ENCODE measurements at places on chromosomes 7 and 10.

DNA sequence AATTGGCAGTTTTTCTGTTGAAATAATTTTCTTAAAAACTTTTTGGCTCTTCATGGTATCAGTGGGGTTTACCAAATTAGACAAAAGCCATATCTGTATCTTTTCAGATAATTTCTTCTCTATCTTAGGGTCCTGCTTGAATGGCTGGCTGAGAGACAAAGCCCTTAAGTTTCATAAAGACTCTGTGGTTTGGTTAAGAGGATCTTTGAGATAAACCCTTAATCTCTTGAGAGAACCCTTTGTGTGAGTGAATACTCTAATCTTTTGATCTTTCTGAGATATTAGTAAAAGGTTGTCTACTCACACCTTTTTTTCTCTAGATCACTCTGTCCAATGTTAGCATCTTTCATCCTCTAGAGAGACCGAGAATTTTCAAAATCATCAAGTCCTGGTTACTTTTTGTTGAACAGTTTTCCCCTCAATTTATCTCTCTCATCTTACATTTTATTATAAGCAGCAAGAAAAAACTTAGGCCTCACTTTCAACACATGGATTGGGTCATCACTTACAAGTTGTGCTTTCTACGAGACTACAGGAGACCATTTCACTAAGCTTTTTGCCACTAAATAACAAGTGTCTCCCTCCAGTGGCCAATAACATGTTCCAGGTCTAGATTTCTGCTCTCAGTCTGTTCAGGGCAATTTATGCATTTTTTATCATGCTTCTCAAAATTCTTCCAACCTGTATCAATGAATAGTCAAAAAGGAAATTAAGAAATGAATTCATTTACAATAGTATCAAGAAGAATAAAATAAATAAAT, 28.4 kb downstream of the DNAJC9 start:
- no peak for DNase-seq

DNA sequence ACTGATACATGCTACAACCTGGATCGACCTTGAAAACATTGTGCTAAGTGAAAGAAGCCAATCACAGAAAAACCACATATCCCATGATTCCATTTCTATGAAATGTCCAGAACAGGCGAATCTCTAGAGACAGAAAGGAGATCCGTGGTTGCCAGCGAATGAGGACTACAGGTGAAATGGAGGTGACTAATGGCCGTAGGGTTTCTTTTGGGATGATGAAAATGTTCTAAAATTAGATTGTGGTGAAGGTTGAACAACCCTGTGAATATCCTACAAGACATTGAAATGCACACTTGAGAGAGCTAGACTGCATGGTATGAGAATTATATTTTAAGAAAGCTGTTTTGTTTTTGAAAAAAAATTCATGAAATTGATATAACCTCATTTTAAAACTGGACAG, 188.5 kb upstream of the PLXNA4 start:
- no peak for DNase-seq

GRCh38 chr10:36164556-36165504, 522.7 kb upstream of the FZD8 start:
- DNase-seq, result no peak

DNA sequence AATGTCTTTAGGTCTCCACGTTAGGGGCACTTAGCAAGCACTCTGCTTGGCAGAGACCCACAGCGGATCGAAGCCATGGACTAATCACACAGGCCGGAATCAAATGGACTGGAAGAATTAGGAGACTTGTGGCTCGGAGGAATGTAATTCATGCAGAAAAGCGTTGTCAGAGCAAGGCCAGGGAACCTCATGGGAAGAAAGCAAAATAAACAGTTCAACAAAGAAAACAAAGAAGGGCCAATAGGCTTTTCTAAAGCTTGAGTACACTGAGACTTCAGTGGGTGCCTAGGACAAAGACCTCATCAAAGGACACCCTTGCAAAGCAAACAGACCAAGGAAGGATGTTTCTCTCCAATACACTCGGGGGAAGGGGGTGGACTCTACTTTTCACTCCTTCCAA, 171.1 kb downstream of the GLI3 start:
- DNase-seq, result no peak

- no peak for DNase-seq
Measured at GRCh38 chr7:117347480-117347879, 24.6 kb upstream of the WNT2 start.

GRCh38 chr7:123819001-123819400, 26.0 kb upstream of the HYAL4 start:
- DNase-seq, result no peak

DNA sequence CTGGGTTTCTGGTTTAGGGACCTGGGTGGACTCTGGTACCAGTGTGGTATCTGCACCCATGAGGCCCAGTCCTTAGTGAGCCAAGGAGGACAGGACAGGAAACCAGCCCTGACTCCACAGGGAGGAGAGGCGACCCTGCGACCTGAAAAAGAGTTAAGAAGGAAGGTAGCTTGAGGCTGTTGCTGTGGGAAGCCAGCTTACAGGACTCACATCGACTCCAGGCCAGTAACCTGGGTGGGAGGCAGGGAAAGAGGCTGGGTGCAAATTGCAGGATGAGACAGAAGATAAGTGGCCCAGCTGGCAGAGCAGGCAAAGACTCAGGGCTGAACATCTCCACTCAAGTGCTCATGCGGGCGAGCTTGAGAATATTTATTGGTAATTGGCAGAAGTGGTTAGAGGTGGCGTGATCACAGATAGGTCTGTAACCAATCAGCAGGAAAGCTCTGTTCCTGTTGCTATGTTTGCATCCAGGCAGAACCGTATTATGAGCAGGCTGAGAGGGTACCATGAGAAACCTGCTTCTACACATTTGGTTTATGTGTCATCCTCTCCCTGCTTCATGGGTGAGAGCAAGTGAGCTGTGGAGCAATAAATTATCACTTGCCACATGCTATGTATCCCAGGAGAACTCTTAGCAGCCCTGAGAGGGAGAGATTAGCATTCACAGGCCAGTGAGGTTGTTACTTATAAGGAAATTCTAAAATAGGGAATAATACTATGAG, 11.0 kb downstream of the TLL2 start:
- no peak for DNase-seq

DNA sequence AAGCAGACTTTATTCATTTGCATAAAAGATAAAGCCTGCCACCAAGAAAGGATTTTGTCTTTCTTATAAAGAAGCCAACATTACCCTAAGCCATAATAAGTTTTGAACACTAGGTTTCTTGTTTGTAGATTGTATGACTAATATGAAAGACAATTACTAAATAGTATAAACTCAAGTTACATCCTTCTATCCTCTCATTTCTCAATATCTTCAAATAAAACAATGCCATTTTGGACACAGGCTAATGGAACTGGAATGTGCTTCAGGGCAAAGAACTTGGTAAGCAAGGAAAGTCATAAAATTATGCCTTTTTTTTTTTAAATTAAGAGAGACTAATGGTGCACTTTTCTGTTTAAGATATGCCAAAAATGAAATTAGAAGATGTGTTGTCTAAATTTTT, 137.7 kb downstream of the DKK1 start:
- no peak for DNase-seq

DNA sequence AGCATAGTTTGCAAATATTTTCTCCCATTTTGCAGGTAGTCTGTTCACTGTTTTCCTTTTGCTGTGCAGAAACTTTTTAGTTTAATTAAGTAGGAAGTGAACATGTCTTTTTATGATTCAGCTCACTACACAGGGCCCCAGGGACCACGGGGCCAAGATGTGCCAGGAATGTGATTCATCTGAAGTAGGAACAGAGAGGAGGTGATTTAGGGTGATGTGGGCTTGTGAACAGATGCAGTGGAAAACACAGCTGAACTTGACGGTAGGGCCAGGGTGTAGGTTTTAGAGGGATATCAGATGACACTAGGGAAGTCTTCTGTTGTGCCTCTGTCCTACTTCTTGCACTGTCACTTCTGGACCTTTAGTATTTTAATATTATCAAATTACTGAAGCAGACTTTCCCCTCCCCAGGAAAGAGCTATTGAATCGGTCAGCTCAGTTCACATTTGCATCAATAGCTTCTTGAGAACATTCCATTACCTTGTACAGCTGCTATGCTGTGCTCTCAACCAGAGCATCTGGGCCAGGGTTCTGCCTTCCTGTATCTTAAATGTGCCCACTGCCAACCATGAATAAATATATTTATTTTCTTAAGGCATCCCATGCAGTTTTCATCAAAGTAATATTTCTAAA, 96.9 kb downstream of the OSBPL3 start:
- DNase-seq, result no peak

DNA sequence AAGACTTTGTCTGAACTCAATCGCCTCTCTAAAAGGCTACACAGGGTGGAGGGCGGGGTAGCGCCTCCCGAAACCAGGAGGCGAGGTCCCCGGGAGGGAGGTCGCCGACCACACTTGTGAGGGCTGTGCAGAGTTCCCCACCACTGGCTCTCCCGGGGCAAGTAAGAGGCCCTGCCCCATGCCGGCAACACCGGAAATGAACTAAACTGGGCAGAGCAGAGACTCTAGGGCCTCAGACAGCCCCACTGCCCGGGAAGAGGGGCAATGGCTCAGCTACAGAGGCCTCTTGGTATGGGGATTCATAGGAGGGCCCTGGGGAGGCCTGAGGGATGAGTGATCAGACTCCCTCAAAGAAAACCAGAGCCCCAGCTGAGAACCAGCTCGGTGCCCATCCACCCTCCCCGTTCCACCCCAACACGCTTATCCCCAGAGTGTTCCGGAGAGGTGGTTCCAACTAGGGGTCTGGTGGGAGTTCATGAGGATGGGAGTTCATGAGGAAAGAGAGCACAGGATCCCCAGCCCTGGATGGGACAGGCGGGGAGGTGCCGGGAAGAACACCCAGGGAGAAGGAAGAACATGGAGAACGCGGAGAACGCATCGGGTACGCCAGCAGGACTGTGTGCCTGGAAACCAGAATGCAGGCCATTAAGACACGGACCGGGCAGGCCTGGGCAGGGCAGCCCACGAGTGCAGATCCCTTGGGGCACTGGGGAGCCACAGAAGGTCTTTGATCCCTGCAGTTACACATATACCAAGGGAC, 89.4 kb upstream of the MYL10 start:
- no peak for DNase-seq

- DNase-seq, result no peak
Measured at GRCh38 chr10:23399701-23400144, 39.2 kb upstream of the OTUD1 start.

- DNase-seq, result no peak
Measured at GRCh38 chr10:69855346-69856111, 53.8 kb downstream of the COL13A1 start.

- no peak for DNase-seq
Measured at GRCh38 chr7:105849122-105849855, 27.1 kb downstream of the ATXN7L1 start.

DNA sequence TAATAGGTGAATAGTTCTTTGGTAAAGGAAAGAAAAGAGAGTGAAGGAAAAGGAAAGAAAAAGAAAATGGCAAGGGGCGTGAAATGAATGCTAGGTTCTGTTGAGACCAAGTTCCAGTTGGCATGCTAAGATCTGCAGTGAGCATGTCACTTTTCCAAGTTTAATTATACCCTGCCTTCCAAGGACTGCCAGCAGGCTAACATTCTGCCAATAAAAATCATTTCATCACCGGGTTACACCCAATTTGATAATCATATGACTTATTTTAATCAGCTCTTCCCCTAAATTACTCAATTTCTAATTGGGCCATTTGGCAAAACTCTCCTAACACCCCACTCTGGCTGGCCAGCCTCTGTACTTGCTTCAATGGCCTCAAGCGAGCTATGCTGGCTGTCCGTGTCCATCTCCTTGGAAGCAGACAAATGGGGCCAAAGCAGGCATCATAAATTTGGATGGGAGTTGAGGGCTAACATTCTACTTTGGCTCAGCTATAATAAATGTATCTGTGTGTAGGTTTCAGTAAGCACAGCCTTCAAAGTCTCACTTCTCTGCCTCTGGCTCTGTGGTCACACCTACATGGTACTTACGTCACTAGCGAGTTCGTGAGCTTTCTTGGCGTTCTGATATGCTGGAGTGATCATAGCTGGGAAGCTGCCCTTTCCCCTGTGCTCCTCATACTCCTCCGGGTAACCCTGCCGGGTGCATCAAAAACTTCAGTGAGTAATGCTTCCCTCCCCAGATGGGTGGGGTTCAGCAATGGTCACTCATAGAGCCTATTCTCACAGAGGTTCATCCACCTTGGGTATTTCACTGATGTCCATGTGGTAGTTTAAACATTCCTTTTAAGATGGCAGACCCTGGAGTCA, 17.3 kb downstream of the NRAP start:
- no peak for DNase-seq

- no peak for DNase-seq
Measured at GRCh38 chr7:82362129-82362706, 81.4 kb downstream of the CACNA2D1 start.

- DNase-seq, result no peak
Measured at GRCh38 chr7:134339475-134339874, 22.7 kb upstream of the SLC35B4 start.

GRCh38 chr7:19114551-19114855, 2.9 kb downstream of the TWIST1 start:
- no peak for DNase-seq

- no peak for DNase-seq
Measured at GRCh38 chr10:102678842-102679289, 34.6 kb downstream of the TRIM8 start.

GRCh38 chr10:12073526-12073925, 4.8 kb downstream of the DHTKD1 start:
- DNase-seq, result no peak

DNA sequence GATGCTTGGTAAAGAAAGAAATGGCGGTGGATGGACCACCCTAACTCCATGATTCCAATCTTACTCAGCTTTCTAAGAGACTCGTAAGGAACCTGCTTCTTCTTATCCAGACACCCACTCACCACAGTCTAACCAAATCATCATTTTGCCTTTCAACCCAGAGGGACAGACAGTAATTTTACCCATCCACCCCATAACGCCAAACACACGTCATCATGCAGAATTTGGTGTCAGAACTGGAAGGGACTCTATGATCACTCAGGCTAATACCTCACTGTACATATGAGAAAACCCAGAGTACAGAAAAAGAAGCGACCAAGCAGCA, 388 bp downstream of the ECD start:
- no peak for DNase-seq

GRCh38 chr10:100894589-100895294, 18.0 kb upstream of the SLF2 start:
- no peak for DNase-seq

GRCh38 chr10:79142064-79142491, 73.3 kb downstream of the ZMIZ1 start:
- no peak for DNase-seq

GRCh38 chr10:13270877-13271551, 28.9 kb downstream of the PHYH start:
- no peak for DNase-seq

GRCh38 chr7:9890092-9890491, 1083.6 kb upstream of the PHF14 start:
- DNase-seq, result no peak
